SIG-M5 (cell line): ENCODE measurements at places on chromosomes 2 and 18.

DNA sequence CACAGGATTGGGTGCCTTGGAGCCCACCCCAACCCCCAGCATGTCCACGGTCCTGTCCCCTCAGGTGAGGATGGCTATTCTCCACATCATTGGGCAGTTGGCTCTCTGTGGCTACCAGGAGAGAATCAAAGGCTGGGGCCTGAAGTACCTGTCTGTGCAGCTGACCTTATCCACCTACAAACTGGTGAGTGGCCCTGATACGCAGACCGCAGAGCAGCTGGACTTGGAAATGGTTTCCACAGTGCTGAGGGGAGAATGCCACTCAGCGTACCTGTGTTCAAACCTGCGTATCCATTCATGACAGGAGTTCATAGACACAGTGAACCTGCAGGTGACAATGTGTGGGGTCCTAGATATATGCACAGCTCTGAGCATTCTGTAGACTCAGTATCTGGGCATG is 21.6 kb downstream of the MROH2A start:
- no peak for DNase-seq

GRCh38 chr2:70897203-70897976 is 38.3 kb upstream of the ATP6V1B1 start:
- DNase-seq, result no peak

- DNase-seq, result no peak
These were observed 4.1 kb downstream of the MTCL1 start for GRCh38 chr18:8709248-8710059.

- no peak for DNase-seq
These were observed 266.2 kb downstream of the TGIF1 start for GRCh38 chr18:3716116-3716660.

GRCh38 chr2:88832311-88832991 is 141.0 kb downstream of the RPIA start:
- no peak for DNase-seq

DNA sequence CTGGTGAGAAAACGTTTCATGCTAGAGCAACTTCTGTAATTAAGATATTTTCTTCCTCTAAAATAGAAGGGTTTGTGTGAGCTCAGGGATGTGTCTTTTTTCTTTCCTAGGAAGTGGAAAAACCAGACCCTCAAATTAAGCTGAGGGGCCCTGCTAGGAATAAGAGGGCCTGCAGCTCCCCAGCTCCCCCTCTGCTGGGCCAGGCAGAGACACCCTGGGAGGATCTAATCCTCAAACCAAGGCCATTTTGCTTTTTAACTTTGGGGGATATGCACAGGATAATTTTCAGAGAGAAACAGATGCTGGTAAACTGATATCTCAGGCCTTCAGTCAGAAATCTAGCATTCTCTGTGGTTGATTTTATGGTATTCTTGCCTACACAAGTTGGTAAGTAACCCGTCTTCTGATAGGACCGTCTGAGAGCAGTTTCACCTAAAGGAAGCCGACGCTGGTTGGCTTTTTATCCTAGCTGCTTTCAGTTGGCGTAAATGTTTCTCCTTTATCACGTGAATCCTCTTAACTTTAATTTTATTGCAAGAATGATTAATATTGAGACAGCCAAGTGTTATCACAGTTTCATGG is 34.8 kb downstream of the SNTG2 start:
- no peak for DNase-seq

- no peak for DNase-seq
These were observed 73.8 kb downstream of the CLIP4 start for GRCh38 chr2:29189052-29189451.

DNA sequence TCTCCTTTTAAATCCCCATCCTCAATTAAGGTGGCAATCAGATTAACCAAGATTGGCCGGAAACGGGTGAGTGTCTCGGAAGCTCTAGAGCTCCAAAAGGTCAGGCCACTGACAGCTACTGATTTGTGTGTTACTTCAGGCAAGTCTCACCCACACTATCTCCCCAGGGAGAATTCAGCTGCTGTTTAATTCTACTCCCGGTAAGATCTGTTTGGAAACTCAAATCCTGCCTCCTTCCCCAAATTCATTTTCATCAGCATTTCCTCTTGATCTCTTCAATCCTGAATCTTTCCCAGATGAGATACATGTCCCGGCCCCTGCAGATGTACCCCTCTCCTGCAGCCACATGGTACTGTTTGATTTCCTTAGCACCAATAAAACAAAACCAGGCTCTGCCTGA is 34.9 kb downstream of the EFR3B start:
- DNase-seq, result no peak

GRCh38 chr2:42765686-42766085 is 1.8 kb upstream of the OXER1 start:
- no peak for DNase-seq

DNA sequence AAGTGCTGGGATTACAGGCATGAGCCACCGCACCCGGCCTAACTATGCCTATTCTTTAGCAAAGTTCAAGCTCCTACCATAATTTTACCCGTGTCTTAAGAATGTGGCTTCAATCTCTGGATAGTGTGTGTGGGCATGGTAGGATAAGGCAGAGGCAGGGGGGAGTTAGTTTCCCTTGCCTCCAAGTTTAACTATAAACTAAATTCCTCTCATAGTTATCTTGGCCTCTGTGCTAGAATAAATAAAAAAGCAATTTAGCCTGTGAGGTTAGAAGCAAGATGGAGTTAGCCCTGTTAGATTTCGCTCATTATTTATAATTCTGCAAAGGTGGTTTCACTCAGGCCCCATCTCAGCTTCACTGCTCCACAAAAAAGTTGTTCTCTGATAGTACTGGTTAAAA is 7.0 kb upstream of the FAM98A start:
- DNase-seq, result no peak

GRCh38 chr2:30225131-30225762 is 6.1 kb upstream of the LBH start:
- no peak for DNase-seq

GRCh38 chr2:177735318-177735803 is 337.2 kb downstream of the PDE11A start:
- DNase-seq, result no peak

DNA sequence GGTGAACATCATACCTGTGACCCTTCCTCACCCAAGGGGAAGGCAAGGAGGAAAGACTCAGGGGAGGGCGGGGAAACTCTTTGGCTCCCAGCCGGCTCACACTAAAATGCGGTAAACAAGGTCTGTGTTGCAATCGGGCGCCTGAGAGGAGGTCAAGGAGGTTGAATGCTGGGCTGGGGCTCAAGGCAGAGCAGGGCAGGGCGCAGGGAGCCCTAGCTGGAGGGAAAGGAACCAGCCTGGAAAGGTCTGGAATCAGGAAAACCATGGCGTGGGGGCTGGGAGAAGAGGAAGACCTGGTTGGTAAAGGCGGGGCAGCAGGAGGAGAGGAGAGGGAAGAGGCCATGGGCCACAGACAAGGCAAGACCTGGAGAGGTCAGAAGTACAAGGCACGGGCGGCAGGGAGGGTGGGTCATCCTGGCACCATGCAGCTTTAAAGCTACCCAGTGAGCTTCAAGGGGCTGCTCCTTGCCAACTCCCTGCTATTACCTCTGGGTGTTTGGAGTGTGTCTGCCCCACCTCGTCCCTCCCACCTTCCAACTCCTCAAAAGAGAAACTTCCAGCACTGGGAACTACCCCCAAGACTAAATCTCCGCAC is 4.8 kb upstream of the TMEM37 start:
- DNase-seq, result no peak

GRCh38 chr18:47113796-47114540 is 36.3 kb downstream of the HDHD2 start:
- DNase-seq, result no peak

DNA sequence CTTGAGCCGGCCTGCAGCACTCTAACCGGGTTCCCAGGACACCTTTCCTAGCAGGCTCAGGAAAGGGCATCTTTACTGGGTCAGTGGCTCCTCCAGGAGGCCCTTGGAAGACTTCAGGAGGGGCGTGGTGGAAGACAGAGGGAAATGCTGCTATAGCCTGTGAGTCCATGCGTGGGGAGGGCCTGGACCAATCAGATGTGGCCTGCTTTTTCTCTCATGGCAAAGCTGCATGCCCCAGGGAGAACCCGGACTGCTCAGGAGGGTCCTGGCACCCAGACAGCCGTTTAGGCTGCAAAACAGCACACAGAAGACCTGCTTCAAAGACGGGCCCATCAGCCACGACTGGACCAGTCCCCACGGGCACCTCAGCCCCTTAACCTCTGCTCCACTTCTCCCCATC is 84.4 kb downstream of the EIPR1 start:
- DNase-seq, result no peak

DNA sequence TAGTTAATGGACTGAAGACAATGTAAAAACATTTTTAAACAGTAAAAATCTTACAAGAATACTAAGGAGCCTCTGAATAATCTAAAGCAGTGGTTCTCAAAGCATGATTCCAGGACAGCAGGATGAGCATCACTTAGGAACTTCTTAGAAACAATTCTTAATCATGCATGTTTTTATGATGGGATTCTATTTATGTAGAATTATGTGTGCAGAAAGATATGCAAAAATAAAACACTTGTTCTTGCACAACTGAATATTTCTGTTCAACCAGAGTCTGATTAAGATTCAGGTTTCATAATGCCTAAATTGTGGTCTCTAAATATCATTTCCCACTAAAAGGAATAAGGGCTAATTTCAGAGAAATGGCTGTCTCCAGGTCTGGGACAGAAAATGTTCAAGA is 69.2 kb upstream of the MTIF2 start:
- DNase-seq, result no peak
